Fibroblast of villous mesenchyme (primary cell): ENCODE measurements at places on chromosomes 1 and 21. TPM values are rescaled to one million over a fixed set of nuclear protein-coding genes. Genes with fewer than 3 reads are reported as not detected.

- DNase-seq: no peak
Measured at GRCh38 chr1:77424236-77424635, 142.4 kb downstream of the AK5 start.

DNA sequence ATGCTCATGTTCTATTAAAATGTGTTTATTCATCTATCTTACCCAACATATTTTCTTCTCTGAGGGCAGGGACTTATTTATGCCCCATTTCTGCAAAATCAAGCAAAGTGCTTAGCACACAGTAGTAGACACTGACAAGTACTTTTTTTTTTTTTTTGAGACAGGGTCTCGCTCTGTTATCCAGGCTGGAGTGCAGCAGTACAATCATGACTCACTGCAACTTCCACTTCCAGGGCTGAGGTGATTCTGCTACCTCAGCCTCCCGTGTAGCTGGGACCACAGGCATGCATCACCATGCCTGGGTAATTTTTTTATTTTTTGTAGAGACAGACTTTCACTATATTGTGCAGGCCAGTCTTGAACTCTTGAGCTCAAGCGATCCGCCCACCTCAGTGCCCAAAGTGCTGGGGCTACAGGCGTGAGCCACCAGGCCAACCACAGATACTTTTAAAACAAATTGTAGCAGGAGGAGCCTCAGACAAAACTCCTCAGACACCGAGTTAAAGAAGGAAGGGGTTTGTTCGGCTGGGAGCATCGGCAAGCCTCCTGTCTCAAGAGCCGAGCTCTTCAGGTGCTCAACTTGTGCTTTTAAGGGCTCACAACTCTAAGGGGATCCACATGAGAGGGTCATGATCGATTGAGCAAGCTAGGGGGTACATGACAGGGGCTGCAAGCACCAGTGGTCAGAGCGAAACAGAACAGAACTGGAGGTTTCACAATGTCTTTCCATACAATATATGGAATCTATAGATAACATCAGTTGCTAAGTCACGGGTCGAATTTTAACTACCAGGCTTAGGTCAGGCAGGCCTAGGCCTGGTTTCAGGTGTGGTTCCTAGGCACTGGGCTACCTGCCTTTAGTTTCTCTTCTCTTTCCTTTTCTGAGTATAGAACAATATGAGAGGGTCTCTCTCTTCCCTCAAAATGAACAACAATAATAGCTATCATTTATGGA is 5.7 kb upstream of the TMEM167B start:
- no peak for DNase-seq

DNA sequence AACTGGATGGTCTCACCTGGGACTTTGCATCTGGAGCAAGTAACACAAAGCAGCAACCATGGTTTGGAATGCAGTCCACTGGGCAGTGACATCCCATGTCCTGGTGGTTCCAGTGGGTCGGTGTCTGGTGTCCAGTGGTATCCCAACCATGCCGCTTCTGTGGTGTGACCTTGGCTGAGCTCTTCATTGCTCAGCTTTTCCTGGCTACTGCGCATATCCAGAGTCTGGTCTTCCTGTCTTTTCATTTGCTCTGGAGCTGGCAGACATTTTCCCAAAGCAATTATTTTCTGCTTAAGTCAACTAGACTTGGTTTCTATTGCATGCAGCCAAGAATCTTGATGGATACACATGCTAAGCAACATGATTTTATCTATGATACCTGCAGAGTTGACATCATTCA is 28.4 kb upstream of the CD2 start:
- no peak for DNase-seq

The DDAH1 gene
- 135 and 259 TPM in 2 replicates for total RNA-seq

GRCh38 chr21:45308194-45309068 is 20.7 kb upstream of the POFUT2 start:
- DNase-seq: peak; percentile 98

DNA sequence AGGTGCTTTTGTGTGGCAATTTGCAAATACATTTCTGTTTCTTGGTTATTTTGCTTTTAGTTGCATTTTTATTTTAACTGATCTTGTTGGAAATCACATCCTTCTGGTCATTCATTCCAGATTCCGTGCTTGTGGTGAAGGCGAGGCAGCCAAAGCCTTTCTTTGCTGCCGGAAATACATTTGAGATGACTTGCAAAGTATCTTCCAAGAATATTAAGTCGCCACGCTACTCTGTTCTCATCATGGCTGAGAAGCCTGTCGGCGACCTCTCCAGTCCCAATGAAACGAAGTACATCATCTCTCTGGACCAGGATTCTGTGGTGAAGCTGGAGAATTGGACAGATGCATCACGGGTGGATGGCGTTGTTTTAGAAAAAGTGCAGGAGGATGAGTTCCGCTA is 34.8 kb upstream of the CD101 start:
- no peak for DNase-seq

GRCh38 chr1:242212401-242212800 is 213.5 kb upstream of the MAP1LC3C start:
- no peak for DNase-seq

- no peak for DNase-seq
Measured at GRCh38 chr1:28326515-28326914, 2.3 kb upstream of the MED18 start.

DNA sequence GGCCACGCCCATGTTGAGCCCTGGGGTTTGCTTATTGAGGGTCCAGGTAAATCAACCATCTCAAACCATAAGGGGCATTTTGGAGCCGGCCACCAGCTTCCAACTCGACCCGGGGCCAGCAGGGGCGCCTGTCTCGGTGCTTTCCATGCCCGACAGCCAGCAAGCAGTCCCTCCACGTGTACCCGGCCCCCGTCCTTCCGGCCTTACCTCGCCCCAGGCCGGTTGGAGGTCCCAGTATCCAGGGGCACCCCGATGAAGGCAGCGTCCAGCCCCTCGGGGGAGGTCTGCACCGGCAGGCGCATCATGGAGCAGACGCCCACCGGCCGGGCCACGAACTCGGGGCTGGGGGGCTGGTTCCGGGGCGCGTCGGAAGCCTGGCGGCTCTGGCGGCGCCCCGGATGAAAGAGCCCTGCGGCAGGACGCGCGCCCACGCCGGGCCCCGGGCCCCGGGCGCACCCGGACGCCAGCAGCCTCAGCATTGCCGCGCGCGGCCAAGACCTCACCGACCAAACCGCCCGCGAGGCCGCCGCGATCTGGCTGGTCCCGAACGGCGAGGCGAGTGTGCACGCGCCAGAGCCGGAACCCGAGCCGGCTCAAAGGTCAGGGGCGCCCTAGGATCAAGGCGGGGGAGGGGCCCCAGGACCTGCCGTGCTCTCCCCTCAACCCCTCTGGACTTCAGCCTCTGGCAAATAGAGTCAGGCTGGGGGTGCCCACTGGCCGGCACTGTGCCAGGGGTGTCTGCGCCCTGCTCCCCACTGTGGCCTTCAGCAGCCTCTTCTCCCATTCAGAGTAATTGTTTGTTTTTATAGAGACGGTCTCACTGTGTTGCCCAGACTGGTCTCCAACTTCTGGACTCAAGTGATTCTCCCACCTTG is at the start of gene AGMAT:
TSS of gene AGMAT (minus strand) at position 563 of the 875 bp plus-strand sequence. CDS start at position 479, 84 bp downstream.
- no peak for DNase-seq

DNA sequence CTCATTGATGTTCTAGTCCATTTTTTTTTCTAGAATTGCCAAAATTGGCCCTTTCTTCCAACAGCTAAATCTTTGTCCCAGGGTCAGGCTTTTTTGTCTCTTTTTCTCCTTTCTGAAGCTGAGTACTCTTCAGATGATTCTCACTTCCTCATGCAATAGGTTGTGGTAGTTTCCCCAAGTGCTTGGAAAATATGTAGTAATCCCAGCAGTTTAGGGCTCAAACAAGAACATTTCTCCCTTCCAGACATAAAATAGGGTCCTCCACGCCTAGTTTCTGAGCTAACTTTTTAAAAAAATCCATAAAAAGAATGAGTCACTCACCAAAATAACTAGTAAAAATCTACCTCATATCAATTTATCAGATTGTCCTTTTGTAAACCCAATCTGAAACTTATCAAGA is 10.0 kb upstream of the MCOLN3 start:
- DNase-seq: peak; percentile 53

DNA sequence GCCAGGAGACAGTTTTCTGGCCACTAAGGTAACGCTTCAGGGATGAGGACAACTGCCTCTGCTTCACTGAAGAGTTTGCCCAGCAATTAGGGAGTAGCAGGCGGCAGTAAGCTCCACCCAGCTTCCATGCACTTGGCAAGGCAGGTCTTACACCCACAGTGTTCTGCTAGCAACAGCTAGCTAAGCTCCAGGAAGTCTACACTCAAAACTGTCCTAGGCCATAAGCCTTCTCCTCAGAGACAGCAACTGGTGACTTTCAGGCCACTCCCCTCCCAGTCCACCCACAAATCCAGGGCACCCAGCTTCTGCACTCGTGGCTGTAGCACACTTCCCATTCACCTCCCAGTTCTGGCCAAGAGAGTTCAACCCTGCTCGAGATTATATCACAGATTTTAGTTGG is 47.3 kb downstream of the KMO start:
- DNase-seq: no peak

DNA sequence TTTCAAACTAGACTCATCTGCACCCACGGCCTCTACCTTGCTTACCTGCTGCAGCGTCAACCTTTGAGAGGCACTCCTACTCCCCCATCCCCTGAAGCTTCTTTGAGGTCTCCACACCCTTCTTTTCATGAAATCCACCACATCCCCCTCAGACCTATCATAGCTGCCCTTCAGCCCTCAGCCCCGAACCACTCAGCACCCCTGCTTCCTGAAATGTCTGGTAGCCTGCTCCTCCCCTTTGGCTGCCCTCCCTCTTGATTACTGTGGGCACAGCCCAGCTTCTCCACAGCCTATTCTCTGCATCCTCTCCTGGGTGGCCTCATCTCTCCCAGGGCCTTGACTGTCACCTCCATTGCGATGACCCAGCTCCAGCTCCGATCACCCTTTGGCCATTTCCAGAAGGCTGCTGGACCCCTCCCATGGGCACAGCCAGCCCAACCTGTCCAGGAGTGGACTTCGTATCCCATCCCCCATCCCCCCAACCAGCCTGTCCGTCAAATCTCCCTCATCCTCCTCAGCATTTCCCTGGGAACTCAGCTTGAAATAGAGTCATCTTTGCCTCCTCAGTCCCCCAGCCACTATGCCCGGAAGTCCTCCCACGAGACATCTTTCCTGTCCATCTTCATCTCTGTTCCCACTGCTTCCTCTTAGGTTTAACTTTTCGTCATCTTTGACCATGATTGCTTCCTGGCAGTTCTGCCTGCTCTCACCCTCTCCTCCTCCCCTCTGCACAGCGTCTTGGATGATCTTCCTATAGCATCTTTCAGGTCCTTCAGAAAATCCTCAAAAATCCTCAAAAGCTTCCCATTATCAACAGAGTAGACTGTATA is 6.1 kb upstream of the ADORA1 start:
- DNase-seq: no peak

GRCh38 chr1:236065509-236066005 is 667 bp upstream of the NID1 start:
- no peak for DNase-seq

DNA sequence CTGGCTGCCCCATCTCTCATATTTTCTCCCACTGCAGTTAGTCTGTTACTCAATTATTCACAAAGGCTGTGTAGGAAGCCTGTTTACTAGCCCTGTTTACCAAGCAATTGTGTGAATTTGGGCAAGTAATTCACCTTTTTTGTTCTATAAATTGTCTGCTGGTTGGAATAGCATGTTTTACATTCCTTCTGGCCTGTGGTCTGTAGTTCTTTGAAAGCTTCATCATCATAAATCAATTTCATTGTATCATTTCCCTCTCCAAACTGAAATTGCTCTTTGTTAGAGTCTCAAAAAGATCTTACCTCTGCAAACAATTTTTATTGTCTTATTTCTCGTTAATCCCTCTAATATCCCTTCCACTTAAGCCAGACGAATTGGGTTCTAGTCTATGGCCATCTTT is 1059.5 kb upstream of the ADGRL4 start:
- DNase-seq: no peak

DNA sequence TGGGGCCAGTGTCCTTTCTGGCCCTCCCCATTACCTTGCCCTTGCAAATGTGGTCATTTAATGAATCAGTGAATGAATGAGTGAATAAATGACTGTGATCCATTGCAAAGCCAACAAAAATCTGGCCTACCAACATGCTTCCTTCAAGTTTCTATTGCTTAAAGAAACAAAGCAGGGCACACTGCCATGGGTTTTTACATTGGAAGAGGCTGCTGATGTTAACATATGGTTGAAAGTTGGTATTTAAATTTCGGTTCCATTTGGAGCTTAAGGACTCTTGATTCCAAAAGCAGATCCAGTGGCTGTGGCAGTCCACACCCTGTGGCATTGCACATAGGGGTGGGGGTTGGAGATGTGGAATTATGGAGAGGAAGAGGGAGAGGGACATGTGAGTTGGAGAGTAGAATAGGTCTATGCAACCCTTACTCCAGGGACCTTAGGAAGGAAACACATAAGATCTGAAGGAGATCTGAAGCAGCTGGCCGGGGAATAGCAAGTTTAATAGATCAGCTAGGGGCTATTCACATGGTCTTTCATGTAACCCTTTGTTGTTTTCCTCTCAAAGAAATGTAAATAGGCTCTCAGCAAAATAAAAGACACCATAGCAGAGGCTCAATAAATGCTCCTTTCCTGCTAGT is 7.2 kb downstream of the ABCA4 start:
- DNase-seq: no peak

DNA sequence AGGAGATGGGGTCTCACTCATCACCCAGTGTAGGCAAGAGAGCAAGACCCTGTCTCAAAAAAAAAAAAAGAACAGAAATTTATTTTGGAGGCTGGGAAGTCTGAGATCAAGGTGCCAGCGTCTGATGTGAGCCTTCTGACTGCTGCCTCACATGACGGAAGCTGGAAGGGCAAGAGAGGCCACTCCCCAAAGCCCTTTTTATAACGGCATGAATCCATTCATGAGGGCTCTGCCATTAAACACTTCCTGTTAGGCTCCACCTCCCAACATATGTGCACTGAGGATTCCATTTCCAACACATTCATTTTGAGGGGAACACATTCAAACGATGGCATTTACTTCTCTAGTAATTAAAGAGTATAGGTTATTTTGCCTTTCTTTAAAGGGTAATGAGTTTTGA is 50.9 kb upstream of the C1orf198 start:
- DNase-seq: no peak

DNA sequence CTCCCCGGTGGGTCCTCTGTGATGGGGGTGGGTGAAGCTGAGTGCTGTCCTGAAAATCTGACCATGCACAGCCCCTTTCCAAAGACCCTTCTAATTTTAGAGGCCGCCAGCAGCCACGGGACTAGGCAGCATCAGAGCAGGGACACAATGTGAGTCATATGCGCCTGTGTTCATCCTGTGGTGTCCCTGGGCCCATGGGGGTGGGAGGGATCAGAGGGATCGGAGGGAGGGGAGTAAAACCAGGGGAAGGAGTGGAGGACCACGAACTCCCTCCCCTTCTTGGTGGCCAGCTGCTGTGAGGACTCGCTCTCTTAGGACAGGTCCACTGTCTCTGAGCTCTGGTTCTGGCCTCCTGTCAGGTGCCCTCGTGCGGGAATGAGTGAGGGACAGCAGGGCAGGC is 61.5 kb downstream of the ADARB1 start:
- no peak for DNase-seq

The OLFML2B gene
- total RNA-seq: 4.8 and 5.2 TPM in 2 replicates

DNA sequence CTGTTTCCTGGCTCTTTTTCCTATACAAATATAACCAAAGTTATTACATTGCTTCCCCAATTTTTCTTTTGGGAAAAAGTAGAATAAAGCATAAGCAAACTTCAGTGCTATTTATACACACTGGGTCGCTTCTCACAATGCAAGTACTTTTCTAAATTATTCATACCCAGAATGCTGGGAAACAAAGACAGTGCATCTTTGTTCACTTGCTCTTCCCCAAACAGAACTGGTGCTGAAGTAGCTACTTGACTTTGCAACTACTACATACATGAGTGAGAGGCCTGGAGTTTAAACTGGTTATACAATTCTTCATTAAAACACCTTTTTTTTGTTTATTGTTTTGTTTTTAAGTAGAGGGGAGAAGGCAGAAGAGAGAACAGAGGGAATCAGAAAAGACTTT is 40.2 kb downstream of the STX6 start:
- DNase-seq: no peak
